ENCODE measurements at places on chromosomes 4 and X.

DNA sequence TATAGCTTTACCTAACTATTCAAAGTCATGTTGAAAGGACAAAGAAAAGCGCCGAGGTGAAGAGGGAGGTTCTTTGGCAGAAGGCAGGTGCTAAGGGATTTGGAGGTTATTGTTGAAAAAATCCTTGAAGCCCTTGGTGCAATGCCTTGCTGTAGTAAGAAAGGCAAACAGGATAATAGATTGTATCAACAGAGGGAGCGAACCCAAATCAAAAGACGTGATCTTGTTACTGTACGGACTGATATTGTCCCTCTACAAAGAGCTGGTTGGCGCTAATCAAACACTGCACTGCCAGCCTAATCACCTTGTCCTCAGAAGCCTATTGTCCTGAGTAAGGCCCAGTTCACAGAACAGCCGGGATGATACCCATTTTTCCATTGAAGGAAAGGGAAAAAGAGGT, 182.9 kb downstream of the ZIC3 start:
- no peaks in the 10 kb centered on the region for H3K36me3 ChIP-seq
- no peaks in the 10 kb centered on the region for H3K4me1 ChIP-seq
- no peak for DNase-seq
- H3K27ac ChIP-seq = no peak overlapping the region
- no peak overlapping the region for H3K4me3 ChIP-seq

GRCh38 chr4:164438321-164438720, 315.6 kb upstream of the SMIM31 start:
- H3K4me1 ChIP-seq = no peaks in the 10 kb centered on the region
- no peaks in the 10 kb centered on the region for H3K36me3 ChIP-seq
- DNase-seq = no peak
- H3K27me3 ChIP-seq = peaks cover 4% of the 10 kb centered on the region
- H3K4me3 ChIP-seq = no peak overlapping the region

- DNase-seq = no peak
- H3K36me3 ChIP-seq = no peaks in the 10 kb centered on the region
- no peak overlapping the region for H3K4me3 ChIP-seq
- peaks cover 8% of the 10 kb centered on the region for H3K27me3 ChIP-seq
- H3K4me1 ChIP-seq = no peaks in the 10 kb centered on the region
These were observed 222.0 kb upstream of the ADAMTS3 start for GRCh38 chr4:72791054-72791453.

DNA sequence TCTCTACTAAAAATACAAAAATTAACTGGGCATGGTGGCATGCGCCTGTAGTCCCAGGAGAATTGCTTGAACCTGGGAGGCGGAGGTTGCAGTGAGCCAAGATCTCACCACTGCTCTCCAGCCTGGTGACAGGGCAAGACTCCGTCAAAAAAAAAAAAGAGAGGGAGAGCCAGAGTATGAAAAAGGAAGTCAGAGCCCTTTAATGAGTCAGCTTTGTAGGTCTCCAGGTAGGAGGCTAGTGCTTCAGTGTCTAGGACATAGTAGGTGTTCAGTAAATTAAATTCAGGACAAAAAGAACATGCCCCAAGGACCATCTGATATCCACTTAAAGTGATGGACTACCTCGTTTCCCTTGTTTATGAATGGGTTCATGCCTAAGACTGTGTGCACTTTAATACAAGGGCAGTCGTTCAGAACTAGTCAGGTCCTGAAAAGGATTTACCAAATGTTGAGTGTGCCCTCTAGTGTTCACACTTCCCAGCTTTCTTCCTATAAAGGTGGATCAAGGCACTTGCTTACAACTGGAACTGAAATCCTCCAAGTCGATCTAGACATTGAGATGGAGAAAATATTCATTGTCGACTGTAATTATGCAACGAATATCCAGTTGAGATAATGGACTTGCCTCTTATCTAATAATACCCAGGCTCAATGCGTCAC, 29.0 kb downstream of the F9 start:
- H3K27ac ChIP-seq = no peak overlapping the region
- peak; percentile 1 for DNase-seq
- peaks cover 3% of the 10 kb centered on the region for H3K4me1 ChIP-seq
- no peaks in the 10 kb centered on the region for H3K36me3 ChIP-seq
- H3K4me3 ChIP-seq = no peak overlapping the region

- peaks cover 13% of the 10 kb centered on the region for H3K36me3 ChIP-seq
- no peaks in the 10 kb centered on the region for H3K4me1 ChIP-seq
- no peak for DNase-seq
These were observed 52.4 kb downstream of the USP46 start for GRCh38 chr4:52606726-52607125.

GRCh38 chr4:20454515-20454914, 202.8 kb downstream of the SLIT2 start:
- H3K4me1 ChIP-seq = no peaks in the 10 kb centered on the region
- no peak overlapping the region for H3K27ac ChIP-seq
- peaks cover 3% of the 10 kb centered on the region for H3K27me3 ChIP-seq
- H3K36me3 ChIP-seq = no peaks in the 10 kb centered on the region
- no peak overlapping the region for H3K4me3 ChIP-seq

- peaks cover 24% of the 10 kb centered on the region for H3K27me3 ChIP-seq
- no peak for DNase-seq
- peaks cover 3% of the 10 kb centered on the region for H3K36me3 ChIP-seq
- H3K27ac ChIP-seq = no peak overlapping the region
- peaks cover 3% of the 10 kb centered on the region for H3K4me1 ChIP-seq
- no peak overlapping the region for H3K4me3 ChIP-seq
These were observed 1.3 kb downstream of the TMEM47 start for GRCh38 chrX:34655501-34656455.

DNA sequence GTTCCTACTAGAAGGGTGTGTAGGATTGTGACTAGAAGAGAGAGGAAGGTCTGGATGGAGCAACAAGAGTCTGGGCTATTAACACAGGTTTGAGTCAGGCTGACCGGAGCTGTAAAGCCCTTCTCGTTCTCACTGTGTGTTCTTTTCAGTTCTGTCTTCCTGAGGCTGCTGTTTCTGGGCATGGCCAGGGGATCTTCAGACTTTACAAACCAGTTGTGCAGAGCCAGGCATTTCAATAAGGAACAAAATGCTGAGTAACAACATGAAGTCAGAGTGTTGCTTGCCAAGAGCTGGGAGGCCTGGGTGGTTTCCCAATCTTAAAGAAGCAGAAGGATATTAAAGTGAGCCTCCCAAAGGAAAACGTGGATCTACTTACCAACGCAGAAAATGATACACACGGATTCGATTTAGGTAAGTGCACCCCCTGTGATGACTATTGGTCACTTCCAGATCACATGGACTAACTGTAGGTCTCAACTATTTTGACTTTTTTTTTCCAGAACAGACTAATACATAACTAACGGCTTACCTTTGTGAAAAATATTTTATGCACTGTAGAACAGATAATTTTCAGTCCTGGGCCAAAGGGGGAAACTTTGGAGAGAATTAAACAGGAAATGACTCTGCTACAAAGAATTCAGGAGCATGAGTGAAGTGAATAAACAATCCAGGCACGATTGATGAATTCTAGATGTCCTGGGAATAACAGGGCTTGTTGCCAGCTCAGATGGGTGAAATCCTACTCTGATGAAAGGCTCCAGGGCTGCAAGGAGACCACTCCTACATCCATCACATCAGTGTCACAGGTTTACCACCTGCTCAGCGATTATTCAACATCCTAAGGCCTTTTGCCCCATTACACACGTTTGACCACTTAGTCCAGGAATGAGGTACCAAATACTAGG, 94.5 kb downstream of the ANXA3 start:
- no peak overlapping the region for H3K4me3 ChIP-seq
- no peaks in the 10 kb centered on the region for H3K36me3 ChIP-seq
- H3K27ac ChIP-seq = no peak overlapping the region
- DNase-seq = no peak

- DNase-seq = no peak
- H3K27ac ChIP-seq = no peak overlapping the region
- H3K27me3 ChIP-seq = no peaks in the 10 kb centered on the region
- no peaks in the 10 kb centered on the region for H3K36me3 ChIP-seq
These were observed 30.6 kb upstream of the PLAC1 start for GRCh38 chrX:134688839-134689238.

GRCh38 chrX:102154900-102155805, 624 bp downstream of the BEX5 start:
- peaks cover 13% of the 10 kb centered on the region for H3K27me3 ChIP-seq
- peak overlapping the region; percentile 95 for H3K4me3 ChIP-seq
- DNase-seq = peak; percentile 21
- H3K27ac ChIP-seq = peak overlapping the region; percentile 82
- H3K4me1 ChIP-seq = peaks cover 9% of the 10 kb centered on the region
- H3K36me3 ChIP-seq = no peaks in the 10 kb centered on the region

DNA sequence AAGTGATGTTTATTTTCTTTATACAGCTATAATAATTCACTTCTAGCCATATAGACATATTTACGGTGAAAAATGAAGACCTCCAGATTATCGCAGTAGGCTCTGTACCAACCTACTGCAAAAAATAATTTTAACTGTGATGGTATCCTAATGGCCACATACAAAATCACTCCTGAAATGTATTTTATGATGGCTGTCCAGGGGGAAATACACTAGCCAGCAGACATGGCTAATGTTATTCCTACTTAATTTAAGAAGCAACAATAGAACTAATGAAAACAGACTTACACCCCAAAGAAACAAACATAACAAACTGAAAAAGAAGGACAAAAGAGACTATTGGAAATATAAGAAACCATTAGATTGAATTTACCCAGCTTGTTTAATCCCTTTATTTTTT, 4.6 kb downstream of the NKX6-1 start:
- DNase-seq = no peak
- no peak overlapping the region for H3K4me3 ChIP-seq
- peaks cover 13% of the 10 kb centered on the region for H3K4me1 ChIP-seq
- peaks cover 4% of the 10 kb centered on the region for H3K36me3 ChIP-seq

DNA sequence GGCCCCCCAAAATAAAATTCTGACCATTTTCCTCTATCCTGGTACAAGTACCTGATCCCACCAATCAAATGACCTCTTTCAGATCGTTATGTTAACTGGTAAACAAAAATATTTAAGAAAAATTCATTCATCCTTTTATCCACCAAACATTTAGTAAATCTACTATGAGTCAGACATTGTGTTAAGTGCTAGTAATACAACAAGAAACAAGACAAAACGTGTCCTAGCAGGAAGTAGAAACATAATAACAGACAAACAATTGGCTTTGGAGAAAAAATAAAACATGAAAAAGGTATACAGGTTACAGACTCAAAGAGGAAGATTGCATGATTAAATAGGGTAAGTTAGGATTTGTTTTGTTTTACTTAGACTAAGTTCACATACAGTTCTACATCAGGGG, 43.7 kb downstream of the ANTXR2 start:
- H3K27ac ChIP-seq = no peak overlapping the region
- no peak overlapping the region for H3K4me3 ChIP-seq
- H3K36me3 ChIP-seq = no peaks in the 10 kb centered on the region
- no peaks in the 10 kb centered on the region for H3K27me3 ChIP-seq
- DNase-seq = no peak
- H3K4me1 ChIP-seq = no peaks in the 10 kb centered on the region

DNA sequence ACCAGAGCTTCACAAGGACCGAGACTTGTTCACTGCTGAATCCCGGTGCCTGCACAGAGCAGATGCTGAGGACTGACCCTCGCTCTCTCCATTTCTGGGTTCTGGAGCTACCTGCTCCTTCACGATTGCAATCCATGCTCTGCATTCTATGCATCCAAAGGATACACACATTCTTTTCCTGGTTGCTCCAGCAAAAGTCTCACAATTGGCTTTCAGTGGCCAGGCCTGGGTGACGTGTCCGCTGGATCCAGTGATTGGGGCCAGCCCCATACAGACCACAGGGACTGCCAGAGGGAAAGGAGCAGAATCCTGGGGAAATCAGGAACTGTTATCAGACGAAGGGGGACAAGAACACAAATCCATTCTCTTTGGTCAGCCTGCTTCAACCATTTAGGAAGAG, 14.9 kb upstream of the CDKN2AIP start:
- no peaks in the 10 kb centered on the region for H3K27me3 ChIP-seq
- no peak overlapping the region for H3K27ac ChIP-seq
- no peak for DNase-seq
- no peak overlapping the region for H3K4me3 ChIP-seq
- H3K36me3 ChIP-seq = no peaks in the 10 kb centered on the region

- no peak overlapping the region for H3K27ac ChIP-seq
- no peaks in the 10 kb centered on the region for H3K36me3 ChIP-seq
- peak overlapping the region; percentile 46 for H3K4me3 ChIP-seq
- DNase-seq = no peak
- H3K4me1 ChIP-seq = peaks cover 10% of the 10 kb centered on the region
These were observed 1.6 kb downstream of the BANK1 start for GRCh38 chr4:101792056-101792590.

DNA sequence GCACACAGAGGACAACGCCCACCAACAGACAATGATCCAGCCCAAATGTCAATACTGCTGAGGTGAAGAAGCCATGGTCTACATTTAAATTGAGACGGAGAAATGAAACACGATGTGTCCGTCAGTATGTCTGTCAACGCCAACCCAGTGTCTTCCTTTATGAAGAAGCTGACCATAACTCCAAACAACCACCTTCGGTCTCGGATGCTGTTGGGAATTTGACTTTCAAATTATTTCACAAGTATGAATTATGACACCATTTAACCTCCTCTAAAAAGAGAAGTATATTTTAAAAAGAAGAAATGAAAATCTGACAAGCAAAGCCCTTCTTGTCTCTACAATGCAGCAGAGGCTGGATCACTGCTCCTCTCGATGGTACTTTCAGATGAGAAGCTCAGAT, 123.7 kb upstream of the MAP3K15 start:
- no peak overlapping the region for H3K27ac ChIP-seq
- H3K4me3 ChIP-seq = no peak overlapping the region
- H3K4me1 ChIP-seq = peaks cover 24% of the 10 kb centered on the region
- DNase-seq = no peak
- H3K36me3 ChIP-seq = peaks cover 13% of the 10 kb centered on the region

- no peak for DNase-seq
- H3K27me3 ChIP-seq = no peaks in the 10 kb centered on the region
- peaks cover 11% of the 10 kb centered on the region for H3K36me3 ChIP-seq
- H3K4me1 ChIP-seq = peaks cover 30% of the 10 kb centered on the region
- peak overlapping the region; percentile 86 for H3K27ac ChIP-seq
- peak overlapping the region; percentile 82 for H3K4me3 ChIP-seq
These were observed 811 bp downstream of the SRD5A3 start for GRCh38 chr4:55346851-55347255.

DNA sequence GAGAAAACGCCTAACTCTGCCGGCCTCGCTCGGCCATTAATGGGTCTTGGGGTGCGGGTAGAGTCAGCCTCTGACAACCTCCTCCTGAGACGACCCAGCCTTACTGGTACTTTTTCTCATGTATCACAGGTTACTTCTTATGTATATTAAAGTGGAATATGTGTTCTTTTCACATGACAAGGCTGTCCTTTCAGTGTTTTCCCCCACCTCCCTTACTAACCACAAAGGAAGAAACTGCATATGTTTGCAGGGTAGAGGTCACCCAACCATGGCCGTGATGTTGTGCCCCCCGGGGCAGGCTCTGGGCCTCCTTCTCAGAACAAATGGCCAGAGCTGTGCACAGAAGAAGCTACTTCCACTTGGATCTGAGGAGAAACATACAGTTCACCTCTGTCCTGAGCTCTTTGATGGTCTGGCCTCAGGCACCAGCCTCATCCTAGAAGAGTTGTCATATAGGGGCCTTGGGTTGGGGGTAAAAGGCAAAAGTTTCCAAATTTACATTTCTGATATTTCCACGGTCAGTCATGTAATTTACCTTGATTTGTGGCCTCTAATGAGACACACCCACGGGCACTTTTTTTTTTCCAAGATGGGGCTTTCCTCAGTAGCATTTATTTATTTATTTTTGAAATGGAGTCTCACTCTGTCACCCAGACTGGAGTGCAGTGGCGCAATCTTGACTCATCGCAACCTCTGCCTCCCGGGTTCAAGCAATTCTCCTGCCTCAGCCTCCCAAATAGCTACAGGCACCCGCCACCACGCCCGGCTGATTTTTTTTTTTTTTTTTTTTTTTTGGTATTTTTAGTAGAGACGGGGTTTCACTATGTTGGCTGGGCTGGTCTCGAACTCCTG, 1.9 kb downstream of the SOWAHD start:
- DNase-seq = no peak
- no peaks in the 10 kb centered on the region for H3K27me3 ChIP-seq
- H3K27ac ChIP-seq = no peak overlapping the region
- H3K4me1 ChIP-seq = peaks cover 36% of the 10 kb centered on the region

Data from activated naive CD8-positive, alpha-beta T cell treated with anti-CD3 and anti-CD28 coated beads for 36 hours (primary cell).